Activated T-helper 9 cell treated with anti-CD3 and anti-CD28 coated beads, Interleukin-2, amount 50 U/mL, for 16 hours (primary cell): ENCODE measurements at places on chromosomes 3 and 15.

DNA sequence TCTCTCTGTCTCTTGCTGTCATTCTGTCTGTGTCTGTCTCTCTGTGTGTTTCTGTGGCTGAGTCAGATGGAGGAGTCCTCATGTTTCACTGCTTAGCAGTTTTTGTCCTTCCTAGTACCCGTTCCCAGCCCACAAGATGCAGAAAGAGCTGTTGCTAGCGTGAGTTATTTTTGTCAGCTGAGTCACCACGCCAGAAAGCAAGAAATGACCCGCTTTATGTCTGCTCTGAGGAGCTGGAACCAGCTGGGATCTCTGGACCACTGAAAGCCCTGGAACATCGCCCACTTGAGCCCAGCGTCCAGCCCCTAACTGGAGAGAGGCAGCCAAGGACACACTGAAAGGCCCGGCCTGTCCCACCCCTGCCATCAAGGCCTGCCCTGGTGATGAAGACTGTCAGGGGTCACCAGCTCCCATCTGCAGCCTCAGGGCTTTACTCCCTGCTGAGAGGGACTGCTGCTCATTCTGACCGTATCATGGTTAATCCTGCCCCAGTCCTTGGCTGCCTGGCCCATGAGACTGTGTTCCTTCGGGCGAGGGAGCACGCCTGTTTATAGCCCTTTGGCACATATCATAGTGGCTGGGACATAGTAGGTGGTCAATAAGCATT, 101.7 kb upstream of the TPM1 start:
- DNase-seq: no peak

DNA sequence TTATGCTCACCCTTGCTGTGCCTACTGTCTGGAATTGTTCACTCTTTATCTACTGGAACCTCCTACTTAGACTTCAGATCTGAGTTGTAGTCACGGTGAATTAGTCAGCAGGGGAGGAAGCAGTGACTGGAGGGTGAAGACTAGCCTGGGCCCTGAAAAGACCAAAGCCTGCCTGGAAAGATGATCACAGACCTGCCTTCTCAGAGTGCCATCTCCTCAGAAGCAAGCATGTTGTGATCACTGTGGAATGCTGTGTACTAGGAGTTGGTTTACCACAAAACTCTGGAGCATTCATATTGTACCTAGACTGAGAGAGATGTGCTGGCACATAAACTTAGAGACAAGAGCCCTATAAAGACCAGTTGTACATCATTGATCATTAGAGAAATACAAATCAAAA, 100.7 kb upstream of the SCN10A start:
- no peak for DNase-seq

- DNase-seq: no peak
Observed at GRCh38 chr3:167615030-167615429, 38.7 kb downstream of the WDR49 start.

DNA sequence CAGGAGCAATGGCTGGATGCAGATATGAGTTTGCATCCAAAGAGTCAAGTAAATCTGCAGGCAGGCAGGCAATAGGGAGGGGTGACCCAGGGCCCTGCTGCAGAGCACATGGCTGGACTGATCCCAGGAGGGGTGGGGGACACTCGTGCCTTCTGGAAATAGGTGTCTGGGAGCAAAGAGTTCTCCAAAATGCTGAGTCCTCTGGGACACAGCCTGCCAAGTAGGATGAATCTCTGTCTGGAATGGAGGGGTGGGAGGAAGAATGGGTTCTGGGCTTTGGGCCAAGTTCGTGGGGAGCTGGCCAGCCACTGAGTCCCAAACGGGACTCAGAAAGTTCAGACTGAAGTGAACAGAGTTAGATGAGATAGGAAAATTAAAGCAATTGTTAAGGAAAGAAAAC, 214.5 kb downstream of the MTHFS start:
- no peak for DNase-seq

- no peak for DNase-seq
Observed at GRCh38 chr3:143769616-143770015, 78.7 kb downstream of the SLC9A9 start.

DNA sequence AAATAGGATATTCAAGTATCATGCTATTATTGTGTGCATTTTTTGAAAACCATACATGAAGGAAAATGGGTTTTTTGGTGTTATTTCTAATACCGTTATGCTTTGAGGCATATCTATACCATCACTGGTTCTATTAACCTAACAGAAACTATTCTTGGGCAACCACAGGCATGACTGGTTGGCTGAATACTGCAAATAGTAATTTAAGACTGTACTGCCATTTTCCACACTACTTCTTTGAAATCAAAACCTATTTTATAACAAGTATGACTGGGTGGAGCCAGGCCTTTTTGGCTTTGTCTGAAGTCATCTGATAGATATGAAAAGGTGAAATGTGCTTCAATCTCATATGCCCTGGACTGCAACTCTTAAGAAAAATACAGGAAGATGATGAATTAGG, 115.1 kb downstream of the ULK4 start:
- no peak for DNase-seq

- no peak for DNase-seq
Observed at GRCh38 chr3:133649486-133650068, 12.2 kb downstream of the TOPBP1 start.

GRCh38 chr15:70451821-70452653, 311.3 kb downstream of the UACA start:
- DNase-seq: peak; percentile 12

- no peak for DNase-seq
Observed at GRCh38 chr3:127224118-127224517, 31.2 kb downstream of the PRR23E start.

DNA sequence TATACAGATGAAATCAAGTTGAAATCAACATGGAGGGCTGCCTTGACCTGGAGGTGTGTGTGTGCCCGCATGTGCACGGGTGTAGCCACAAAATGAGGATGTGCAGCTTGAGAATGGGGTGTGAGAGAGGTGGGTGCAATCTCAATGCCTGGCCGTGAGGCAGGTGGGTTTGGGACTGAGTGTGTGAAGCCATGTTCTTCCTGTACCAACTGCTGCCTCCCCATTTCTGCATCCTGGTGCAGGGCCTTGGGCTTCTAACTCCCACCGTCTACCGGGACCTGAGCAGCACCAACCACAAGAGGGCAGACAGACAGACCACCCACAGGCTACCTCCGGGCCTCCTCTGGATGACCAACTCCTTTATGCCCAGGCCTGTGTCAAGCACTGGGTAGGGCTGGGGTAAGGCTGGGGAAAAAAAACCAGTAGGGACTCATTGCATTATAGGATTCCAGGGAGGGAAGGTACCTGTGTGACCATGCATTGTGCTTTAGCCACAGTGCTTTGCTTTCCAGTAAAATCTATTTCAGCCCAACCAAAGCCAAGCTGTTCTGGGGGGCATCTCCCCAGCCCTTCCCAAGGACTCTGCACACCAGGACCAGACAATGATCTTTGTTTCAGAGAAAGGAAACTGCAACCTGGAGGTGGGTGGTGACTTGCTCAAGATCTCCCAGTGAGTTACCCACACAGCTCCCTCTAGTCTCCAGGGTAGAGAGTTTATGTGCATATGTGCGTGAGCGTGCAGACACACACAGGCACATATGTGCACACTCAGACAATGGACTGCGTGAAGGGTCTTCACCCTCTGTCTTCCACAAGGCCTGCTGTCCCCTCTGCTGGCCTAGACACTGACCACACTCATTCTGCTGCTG, 162.2 kb upstream of the TLE3 start:
- no peak for DNase-seq

DNA sequence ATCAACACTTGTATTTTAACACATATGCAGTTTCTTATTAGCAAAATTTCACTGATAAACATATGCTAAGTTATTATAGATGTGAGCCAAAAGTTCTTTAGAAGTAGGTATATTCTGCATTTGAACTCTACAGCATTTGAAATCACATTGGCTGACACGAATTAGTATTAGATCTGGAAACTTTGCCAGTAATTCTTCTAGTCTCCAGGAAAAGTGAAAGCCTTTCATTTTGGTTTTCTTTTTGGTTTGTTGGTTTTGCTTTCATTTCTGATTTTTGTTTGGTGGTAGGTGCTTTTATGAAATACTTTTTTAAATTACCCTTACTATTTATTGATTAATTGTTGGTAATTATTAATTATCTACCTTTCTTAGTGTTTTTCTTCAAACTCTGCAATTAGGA, 72.9 kb downstream of the RBMS3 start:
- DNase-seq: no peak

GRCh38 chr3:24240306-24240705, 254.3 kb downstream of the THRB start:
- no peak for DNase-seq

GRCh38 chr3:159813822-159814531, 174.7 kb upstream of the IL12A start:
- DNase-seq: no peak

GRCh38 chr3:150447631-150448465, 39.8 kb downstream of the TSC22D2 start:
- DNase-seq: no peak

DNA sequence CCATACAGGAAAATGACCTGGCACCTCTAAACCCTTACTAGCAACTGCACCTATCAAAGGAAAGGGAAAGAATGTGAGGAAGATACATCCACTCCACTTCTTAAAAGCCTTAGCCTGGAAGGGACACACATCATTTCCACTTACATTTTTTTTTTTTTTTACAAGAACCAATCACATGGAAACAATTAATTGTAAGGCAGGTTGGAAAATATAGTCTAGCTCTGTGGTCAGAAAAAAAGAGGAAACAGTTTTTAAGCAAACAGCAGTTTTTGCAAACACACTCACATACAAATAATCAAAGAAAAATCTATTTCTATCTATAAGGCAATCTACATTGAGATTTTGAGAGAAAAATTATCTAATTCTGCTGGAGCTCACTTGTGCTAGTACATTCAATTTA, 98.9 kb upstream of the SPRED1 start:
- no peak for DNase-seq

- DNase-seq: no peak
Observed at GRCh38 chr3:40765884-40766283, 241.1 kb downstream of the ZNF621 start.

DNA sequence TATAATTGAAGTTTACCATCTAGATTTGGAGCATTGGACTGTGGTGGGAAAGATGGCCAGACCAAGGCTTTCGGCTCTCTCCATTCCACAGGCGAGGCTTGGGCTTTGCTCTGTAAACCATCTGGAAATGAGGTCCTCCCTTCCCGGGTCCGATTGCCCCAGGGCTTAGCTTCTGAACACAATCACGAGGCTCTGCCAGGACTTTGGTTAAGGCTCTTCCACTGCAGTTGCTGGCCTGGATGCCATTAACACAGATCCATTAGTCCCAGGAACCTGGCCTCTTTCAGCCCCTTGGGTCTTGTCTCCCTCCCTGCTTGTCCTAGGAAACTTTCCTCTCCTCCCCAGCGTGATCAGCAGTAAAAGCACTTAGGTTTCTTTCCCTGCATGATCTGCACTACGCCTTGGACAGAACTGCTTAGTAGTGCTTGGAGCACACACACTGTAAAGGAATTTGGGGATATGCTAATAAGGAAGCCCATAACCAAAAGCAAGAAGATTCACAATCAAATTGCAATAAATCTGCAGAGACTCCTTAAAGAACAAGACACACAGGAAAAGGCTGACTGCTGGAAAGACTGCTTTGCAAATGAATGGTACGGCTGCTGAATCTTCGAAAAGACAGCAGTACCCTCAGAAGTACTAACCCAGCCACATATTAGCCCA, 154.3 kb downstream of the ECT2 start:
- DNase-seq: no peak

- no peak for DNase-seq
Observed at GRCh38 chr3:133472242-133472641, 72.4 kb downstream of the BFSP2 start.

- no peak for DNase-seq
Observed at GRCh38 chr15:71334873-71335272, 219.6 kb downstream of the THSD4 start.

DNA sequence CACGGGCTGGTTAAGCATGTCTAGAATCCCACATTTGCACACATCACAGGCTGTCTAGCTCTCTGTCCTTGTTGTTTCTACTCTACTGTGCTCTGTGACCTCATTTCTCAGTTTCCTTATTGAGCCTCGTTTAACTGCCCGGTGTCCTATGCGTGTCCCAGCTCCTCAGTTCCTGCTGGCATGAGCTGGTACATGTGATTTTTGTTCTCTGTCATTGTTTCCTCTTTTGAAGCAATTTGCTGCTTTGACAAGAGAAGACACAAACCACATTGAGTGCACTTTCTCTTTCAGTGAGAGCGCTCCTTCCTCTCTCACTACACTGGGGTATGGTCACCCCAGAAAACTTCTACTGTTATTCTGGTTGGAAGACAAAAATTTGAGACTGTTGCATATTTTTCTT, 563.5 kb downstream of the PDCD6IP start:
- no peak for DNase-seq
